Effector memory CD8-positive, alpha-beta T cell (primary cell): ENCODE measurements at places on chromosomes 3 and 15.

DNA sequence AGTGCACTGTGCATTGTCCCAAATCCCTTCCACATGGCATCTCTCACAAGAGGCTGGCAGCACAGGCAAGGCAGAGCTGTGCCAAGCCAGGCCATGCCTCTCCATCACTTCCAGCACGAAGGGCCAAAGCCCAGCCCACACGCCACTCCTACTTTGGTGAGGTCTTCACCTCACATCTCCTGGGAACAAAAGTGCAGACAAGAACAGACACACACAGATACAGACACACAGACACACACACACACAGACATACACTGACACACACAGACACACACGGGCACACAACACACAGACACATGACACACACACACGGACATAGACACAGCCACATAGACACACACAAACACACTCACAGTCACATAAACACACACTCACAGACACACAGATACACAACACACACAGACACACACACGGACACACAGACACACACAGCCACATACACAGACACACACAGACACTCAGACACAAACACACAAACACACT is 233.3 kb downstream of the UACA start:
- DNase-seq: no peak

DNA sequence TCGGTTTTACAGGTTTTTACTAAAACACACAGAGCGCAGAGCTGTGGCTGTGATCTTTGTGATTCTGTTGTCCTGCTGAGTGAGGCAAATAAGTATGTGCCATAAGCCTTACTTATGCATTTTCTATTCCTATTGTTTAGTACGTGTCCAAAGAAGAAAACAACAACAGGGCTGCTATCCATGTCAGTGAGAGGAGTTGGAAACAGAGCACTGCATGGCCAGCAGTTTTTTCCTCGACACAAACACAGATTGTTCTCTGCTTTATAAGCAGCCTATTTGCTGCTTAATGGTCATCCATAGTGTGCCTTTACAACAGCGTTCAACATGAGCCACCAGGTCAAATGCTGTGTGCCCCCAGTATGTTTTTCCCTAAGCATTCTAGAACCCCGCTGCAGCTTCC is 79.8 kb downstream of the SHQ1 start:
- DNase-seq: no peak

GRCh38 chr3:133592843-133593242 is 19.4 kb downstream of the CDV3 start:
- DNase-seq: peak; percentile 26

DNA sequence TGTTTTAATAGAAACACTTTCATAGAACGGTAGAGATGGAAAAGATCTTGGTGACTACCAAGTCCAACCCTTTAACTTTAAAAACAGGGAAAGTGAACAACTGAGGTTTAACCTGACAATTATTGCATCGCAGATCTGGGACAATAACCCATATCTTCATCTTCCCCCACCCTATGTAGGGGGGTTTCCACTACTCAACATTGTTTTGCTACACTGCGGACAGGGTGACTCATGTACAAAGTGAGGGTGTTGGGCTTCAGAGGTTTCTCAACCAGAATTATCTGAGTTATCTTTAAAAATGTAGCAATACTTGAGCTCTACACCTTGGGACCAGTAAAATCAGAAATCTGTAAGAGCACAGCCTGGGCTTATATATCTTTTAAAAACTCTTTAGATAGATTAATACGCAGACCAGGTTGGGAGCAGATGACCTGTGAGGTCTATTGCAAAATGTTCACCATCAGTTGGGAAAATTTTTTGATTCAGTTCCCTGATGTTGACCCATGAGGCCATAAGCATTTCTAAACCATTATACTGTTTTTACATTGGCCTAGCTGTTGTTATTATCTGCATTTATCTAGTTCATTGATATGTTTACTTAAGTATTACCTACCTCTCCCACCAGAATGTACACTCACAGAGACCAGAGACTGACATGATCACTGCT is 103.6 kb upstream of the ICE2 start:
- peak; percentile 59 for DNase-seq

DNA sequence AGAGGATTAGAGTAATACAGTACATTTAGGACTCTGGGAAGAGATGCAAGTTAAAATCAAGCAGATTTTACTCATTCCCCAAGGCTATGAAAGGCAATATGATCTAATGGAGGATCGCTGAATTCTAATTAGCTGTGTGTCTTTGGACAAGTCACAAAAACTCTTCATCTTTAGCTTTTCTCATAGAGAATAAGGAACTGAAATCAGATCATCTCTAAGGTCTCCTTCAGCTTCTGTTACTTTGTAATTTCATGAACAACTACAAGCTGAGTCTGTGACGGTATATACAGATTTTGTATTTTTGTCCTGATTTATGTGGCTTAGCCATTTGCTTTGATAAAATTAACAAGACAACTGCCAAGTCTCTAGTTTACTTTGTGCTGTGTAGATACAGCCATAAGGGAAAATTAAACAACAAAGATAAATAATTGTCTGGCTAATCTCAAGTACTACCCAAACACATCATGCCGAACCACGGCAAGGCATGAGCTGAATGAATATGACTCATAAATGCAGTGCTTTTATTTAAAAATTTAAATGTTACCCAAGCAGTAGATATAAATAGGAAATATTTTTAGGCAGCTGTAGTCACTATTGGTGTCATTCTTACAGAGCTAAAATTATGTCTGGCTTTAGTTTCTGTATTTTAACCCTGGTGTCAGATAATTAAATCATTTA is 81.5 kb downstream of the GAP43 start:
- no peak for DNase-seq

DNA sequence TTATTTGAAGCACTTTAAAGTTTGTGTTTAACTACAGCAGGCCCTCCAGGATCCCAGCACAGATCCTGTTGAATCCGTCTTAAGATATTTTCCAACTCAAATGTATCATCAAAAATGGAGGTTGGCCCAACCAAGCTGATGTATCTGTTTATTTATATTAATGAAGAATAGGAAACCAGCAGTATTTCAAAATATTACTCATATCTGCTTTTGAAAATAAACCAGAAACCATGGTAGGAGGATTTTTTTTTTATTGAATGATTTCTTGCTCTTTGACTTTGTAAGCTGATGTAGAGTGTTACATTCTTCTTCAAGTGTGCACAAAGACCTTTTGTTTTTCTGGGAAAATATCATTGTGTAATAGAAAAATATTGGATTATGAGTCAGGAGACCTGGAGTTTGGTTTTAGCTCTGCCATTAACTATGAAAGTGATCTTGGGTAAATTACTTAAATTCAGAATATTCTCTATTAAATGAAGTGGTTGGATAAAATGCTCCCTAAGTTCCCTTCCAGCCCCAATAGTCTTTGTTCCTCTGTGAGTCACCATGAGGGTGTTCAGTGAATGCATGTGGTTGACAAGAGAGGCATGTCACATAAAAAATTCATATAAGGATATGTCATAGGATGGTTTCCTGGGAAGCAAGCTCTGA is 221.3 kb upstream of the GAP43 start:
- no peak for DNase-seq

DNA sequence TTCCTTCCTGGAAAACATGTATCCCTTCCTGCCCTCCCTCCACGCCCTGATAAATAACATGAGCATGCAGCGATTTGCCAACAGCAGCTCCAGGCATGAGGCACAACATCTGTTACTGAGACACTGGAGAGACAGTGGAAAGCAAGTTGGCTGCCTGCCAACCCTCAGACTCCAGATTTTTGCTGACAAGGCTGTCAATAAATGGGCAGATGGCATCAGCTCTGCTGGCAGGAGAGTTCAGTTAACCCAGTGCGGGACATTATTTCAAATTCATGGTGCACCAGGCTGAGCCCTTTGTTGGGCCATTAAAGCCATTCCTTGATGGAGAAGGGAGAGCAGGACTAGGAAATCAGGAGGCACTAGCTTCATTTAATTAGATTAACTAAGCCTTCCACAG is 293.3 kb downstream of the MEX3B start:
- DNase-seq: no peak
